ENCODE measurements at places on chromosomes 12 and 14.

GRCh38 chr12:23472329-23472971 lies 477.0 kb downstream of the SOX5 start:
- no peak for DNase-seq

GRCh38 chr12:46404225-46404631 lies 31.7 kb upstream of the SLC38A2 start:
- no peak for DNase-seq

DNA sequence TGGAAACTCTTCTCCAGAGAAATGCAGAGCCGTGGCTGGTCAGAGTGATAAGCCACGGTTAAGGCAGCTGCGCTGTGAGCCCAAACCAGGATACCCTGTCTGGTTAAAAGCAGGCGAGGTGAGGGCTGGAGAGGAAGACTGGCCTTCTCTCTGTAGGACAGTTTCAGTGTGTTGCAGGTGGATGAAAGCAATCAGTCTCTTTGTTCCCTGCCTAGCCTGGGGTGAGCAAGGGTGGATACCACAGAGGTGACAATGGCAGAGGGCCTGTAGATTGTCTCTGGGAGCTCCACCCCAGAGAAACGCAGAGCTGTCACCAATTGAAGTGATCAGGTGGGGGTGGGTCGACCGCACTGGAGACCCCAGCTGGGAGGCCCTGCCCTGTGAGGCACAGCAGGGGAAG lies 621.9 kb downstream of the LRFN5 start:
- DNase-seq, result no peak

DNA sequence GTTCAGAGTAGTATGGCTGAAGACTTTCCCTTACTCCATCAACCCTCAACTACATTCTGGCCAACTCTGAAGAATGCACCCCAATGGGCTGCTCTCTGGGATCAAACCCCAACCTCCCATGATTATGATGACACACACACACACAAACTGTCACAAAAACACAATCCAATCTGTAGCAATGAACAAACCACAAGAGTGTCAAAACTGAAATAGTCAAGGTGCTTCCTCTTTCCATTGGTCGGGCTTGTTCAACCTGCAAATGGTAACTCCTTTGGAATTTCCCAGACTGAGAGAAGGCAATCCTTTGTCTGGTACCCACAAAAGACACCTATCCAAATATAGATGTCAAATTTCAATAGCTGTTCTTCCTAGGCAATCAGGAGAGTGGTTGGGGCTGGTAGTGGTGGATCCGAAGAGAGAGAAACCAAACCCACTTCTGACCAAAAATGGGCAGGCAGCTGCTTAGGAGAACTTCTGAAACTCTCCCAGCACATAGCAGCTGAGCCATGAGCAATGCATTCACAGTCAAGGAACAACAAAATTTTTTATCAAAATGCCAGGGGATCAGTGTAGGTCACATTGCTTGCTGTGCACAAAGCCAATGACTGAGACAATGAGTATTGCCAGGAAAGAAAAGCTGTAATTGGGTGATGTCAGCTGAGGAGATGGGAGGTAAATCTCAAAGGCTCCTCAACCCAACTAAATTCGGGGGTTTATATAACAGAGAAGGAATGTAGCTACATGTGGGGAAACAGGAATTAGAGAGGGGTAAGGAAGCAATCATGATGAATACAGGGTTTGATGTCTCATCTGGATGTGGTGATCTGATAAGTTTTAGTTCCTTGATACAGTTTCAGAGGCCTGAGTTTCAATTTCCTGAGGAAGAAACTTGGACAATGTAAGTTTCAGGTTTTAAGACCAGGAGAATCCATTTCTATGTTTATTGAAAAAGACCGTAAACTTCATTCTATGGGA lies 191.4 kb downstream of the KITLG start:
- DNase-seq, result no peak

DNA sequence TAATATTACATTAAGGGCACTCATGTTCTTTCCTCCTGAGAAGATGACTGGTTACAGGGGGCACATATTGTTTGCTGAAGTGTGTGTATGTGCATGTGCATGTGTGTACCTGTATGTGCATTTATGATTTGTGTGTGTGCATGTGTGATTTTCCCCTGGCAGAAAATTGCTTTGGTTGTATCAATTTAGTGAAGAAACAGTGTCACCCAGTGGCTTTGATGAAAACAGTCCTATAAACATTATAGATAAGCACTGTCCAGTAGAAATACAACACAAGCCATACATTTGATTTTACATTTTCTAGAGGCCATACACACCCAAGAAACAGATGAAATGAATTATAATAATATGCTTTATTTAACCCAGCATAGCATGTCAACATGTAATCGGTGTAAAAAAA lies 8.6 kb downstream of the PDE3A start:
- DNase-seq, result no peak

GRCh38 chr14:85536833-85537190 lies 6.9 kb downstream of the FLRT2 start:
- no peak for DNase-seq

DNA sequence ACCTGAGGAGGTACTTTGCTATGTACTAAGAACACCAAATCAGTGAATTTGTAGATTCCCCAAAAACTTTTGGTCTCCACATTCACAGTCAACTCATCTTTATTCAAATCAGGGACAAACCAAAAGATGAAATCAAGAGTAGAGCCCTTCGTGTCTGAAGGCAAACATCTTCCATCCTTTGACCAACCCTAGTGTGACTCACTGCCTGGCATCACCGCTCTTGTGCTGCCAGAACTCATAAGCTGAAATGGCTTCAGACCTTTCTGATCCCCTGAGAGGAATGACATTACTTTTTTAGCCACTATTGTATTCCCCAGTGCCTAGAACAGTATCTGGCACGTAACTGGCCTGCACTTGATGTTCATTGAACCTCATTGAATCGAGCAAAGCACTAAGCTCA lies 50.1 kb downstream of the GOLGA5 start:
- no peak for DNase-seq

DNA sequence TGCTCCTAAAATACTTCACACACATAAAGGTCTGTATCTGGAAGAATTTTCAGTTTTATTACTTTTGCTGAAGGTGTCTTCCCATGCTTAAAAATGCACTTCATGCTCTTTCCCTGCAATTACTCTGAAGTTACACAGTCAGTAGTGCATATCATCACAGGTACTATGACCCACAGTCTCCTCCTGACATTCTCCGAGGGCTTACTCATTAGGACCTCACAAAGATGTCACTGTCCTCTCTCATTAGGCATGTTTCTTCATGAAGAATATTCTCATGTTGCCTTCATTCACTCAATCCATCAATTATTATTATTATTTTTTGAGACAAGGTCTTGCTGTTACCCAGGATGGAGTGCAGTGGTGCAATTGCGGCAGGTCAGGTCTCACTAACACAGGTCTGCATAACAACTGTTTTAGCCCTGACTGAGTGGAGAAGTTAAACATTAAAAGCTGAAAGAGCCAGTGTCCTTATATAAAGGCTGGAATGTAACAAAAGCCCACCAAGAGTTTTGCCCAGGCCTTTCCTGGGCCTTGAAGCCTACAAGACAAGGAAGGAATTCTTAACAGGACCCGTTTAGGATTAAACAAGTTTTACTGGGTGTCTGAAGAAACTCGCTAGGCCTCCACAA lies 119.5 kb upstream of the WSCD2 start:
- DNase-seq, result no peak

DNA sequence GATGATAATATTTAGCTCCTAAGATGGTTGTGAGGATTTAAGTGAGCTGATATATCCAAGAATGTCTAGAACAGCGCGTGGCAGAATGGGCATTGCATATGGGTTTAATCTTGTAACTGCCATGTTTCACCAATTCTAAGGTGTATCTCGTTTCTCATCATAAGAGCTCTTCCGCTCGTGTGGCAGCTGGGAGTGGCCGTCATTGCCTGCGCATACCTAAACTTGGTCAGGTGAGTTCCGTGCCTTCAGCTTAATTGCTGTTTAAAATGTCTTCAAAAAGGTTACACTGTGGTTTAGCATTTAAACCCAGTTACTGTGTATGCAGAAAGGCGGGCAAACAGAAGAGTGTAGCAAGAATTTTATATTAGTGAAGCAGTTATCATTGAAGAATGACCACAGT lies 4.5 kb upstream of the AQP2 start:
- DNase-seq, result no peak

GRCh38 chr12:104888892-104889291 lies 69.2 kb downstream of the SLC41A2 start:
- DNase-seq, result no peak

GRCh38 chr12:86744547-86745212 lies 488.5 kb upstream of the MGAT4C start:
- DNase-seq, result no peak

DNA sequence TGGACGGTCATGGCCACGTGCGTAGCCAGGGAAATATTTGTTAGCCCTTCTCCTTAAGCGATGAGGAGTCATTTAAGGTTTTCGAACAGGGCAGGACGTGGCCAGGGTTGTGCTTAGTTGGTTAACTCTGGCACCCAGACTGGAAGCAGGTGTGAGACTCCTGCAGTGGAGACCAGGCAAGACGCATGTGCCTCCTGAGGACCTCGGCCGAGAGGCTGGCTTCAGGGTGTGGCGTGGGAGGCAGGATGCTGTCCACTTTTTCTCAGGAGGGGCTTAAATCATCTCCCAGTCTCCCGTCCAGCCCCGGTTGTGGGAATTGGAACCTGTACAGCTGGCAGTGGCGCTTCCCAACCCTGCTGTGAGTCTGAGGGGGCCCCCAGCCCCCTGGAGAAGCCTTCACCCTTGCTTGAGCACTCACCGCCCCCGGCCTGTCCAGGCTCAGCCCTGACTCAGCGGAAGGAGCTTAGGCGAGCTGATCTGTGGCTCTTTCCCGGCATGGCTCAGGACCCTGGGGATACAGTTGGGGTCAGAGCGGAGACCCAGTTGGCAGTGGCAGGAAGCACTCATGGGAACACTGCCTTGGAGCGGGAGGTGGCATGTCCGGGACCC lies 46.3 kb upstream of the TSPAN9 start:
- no peak for DNase-seq

- no peak for DNase-seq
Measured at GRCh38 chr12:103948746-103949406, 16.8 kb upstream of the TDG start.

- DNase-seq, result no peak
Measured at GRCh38 chr12:107378609-107379008, 285.3 kb upstream of the CRY1 start.

- DNase-seq, result no peak
Measured at GRCh38 chr14:92400579-92401444, 77.8 kb downstream of the SLC24A4 start.

DNA sequence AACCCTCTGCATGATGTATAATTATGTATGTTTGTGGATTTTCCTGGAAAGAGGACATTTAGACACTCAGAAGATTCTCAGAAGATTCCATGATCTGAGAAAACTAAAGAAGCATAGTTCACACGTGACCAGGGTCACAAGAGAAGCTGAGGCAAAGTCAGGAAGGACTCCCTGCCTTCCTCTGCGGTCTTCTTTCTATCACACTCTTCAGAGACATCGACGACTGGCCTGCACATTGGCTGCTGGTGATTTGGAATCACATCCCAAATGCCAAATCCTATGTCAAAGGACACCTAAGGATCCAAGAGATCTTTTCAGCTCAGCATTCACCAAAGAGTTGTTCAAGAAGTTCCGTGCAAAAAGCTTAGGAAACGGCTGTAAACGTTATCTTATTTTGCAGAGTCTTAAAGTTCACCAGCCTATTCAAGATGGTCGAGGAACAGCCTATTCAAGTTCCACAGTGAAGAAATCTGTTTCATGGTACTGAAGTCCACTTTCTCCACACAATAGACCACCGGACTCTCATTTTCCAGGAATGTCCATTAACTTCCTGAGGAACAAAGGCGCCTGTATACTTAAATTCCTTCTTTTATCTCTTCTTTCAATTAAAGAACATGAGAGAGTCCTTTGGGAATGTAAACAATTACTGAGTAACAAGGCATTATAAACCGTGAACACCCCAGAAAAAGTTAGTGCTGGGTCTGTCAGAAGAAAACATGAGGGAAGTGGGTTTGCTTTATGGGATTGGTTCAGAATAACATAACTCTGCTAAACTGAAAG lies 42.1 kb downstream of the IGF1 start:
- DNase-seq, result no peak
